ENCODE measurements at places on chromosomes 7 and 10.

DNA sequence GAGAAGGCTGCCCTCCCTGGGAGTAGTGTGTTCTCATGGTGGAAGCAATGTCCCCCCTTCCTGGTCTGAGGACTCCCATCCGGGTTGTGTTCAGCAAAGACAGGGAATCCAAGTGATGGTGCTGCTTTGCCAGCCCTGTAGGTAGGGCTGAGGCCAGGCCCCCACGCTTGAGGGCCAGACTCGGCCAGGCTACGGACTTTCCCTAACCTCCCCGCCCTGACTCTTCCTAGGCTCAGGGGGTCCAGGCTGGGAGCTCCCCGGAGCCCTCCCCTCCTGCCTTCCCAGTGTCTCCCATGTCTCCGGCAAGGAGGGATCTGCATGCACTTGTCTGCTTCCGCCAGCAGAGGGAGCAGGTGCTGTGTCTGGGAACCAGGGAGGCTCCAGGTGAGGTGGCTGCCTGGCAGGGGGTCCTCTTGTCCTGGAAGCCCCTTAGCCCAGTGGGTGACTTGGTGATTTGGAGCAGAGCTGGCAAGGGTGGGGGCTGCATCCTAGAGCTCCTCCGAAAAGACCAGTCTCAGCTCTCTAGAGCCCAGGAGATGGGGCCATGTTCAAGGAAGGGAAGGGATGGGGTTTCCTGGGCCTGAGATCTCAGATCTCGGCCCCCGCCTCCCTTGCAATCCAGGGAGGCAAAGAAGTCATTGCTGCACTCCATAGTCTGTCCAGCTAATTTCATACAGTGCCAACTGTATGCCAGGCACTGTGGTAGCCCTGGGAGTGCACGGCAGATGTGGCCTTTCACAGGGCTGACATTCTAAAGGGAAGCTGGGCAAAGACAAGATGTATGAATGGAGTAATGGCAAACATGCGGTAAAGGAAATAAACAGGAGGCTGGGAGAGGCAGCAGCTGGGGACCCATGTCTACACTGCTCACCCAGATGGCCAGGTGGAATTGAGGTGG lies 20.3 kb upstream of the SFRP5 start:
- peak; percentile 79 for DNase-seq

DNA sequence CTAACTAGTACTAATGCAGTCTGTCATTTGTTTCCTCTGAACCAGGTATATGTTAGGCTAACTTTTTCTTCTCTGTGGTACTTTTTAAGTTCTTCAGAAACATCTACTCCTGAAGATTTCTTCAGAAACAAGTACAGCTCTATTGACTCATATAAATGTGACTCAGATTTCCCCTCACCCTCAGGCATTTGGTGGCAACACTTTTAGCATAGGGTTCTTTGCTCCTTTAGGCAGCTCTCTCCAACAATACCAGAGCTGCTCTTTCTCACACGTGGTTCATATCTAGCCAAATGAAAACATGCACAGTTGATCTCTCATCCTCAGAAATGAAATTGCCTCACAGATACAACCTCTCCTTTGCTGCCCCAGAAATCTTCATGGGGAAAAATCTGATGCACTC lies 939.8 kb downstream of the SORCS1 start:
- DNase-seq = no peak

DNA sequence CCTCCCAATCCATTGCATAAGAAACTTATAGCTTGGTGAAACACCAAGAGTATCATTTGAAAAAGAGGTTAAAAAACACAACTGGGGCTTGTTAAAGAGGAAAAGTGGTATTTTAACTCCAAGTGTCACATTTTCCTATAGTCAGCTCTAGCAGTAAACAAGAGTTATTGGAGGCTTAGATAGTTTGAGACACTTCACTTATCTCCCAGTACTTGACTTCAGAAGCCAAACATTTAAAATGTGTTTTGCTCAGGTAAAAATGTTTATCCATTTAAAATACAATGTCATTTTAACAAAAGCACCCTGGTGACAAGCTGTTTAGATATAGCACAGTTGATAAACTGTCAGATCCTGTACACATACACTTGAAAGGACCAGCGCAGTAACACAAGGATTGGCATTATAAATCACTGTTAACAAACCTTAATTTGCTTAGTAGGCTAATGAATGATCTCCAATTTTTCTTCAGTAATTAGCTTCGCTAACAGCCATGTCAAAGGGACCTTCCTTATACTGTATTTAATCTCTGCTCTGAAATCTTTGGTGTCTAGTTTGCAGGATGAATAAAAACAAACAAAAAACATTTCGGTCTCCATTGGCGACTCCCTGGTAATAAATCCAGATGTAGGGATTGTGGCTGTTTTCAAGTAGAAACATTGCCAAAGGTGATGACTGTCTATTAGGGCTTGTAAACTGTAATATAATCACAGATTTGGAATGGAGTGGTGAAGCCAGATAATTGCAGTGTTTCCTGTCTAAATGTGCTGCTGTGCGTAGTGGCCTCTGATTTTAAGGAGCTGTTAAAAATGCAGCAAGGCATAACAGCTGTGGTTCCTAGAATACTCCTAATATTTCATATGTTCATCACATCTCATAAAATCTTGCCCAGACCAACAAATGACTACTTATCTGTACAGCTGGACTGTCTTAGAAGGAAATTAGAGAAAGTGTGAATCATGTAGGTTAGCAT lies 545.1 kb downstream of the AUTS2 start:
- no peak for DNase-seq

- no peak for DNase-seq
These were observed 4.2 kb upstream of the TCAF1 start for GRCh38 chr7:143906151-143906550.

GRCh38 chr7:21169667-21170580 lies 258.0 kb upstream of the SP4 start:
- no peak for DNase-seq

GRCh38 chr10:29525762-29526161 lies 109.0 kb downstream of the SVIL start:
- no peak for DNase-seq

DNA sequence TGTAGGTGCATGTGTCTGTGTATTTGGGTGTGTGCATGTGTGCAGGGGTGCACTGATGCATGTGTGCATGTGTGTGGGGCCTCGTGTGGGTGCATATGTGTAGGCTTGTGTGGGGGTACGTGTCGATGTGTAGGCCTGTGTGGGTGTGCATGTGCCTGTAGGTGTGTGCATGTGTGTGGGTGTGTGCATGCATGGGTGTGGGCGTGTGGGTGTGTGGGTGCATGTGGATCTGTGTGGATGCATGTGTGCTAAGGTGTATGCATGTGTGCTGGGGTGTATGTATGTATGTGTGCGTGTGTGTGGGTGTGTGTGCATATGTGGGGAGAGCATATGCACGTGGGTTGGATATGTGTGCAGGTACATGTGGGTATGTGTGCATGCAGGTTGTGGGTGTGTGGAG lies 73.2 kb downstream of the NKX6-2 start:
- no peak for DNase-seq

GRCh38 chr7:142797391-142798377 lies 26.9 kb downstream of the PRSS2 start:
- DNase-seq = no peak

- DNase-seq = peak; percentile 4
These were observed 96.4 kb downstream of the CCSER2 start for GRCh38 chr10:84424731-84425167.

DNA sequence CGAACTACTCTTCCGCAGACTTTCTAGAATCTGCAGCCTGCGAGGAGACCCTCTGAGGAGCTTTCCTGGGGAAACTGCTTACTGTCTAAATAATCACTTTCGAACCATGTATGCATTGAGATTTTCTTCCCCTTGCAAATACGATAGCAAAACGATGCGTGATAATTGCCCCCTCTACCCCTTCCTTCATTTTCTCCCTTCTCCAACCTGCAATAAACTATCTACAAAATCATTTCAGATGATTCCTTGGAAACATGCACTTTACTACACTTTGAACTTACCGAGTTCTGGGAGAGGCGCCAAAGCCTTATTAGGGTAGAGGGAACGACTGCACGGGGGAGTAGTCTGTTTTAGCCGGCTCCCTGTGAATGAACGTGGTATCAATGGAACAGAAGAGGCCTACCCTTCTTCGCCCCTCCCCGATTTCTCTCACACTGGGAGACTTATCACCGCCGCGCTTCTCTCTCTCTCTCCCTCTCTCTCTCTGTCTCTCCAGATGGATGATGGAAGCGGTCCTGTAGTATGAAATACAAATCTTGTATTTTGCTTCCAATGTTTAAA lies at the start of gene FGFBP3:
Gene FGFBP3, minus strand, starts transcription at position 370 of the 561 bp plus-strand sequence. CDS start 517 bp downstream, outside the sequence.
- DNase-seq = peak; percentile 35

GRCh38 chr10:123134915-123135414 lies 805 bp upstream of the HMX3 start:
- DNase-seq = no peak

GRCh38 chr10:110269374-110270318 lies 35.1 kb downstream of the SMNDC1 start:
- DNase-seq = no peak

- no peak for DNase-seq
These were observed 27.9 kb upstream of the SLC16A12 start for GRCh38 chr10:89563311-89563710.

GRCh38 chr7:2103071-2103898 lies 129.5 kb downstream of the MAD1L1 start:
- DNase-seq = no peak

DNA sequence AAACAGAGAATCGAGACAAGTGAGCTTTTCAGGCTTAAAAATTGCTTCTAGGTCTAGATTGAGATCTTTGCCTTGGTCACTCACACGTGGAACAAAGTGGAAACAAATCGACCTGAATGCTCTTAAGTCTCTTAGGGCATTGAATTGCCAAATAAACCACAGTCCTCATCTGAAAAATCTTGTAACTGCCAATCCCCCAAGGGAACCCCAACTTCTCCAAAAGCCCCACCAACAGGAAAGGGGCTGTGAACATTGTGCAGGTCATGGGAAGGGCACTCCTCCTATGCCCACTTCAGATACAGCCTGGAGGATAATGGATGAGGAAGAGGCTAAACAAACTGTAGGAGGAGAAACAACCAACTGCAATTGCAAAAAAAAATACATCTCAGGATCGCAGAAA lies 91.3 kb downstream of the DGKI start:
- no peak for DNase-seq

DNA sequence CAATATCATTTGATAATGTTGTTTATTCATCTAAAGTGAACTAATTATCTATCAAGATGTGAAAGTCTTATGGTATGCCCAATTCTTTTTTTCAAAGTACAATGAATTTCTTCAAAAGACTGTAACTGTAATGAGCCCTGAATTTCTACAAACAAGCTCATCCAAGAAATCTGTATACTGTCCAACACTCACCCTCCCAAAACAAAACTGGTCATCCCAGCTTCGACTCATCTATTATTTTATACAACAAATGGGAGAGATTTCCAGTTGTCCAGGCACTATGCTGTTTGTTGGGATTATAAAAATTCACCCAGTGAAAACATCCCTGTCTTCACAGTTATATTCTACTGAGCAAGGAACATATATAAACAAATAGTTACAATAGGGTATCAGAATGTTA lies 806.9 kb downstream of the TNS3 start:
- no peak for DNase-seq

DNA sequence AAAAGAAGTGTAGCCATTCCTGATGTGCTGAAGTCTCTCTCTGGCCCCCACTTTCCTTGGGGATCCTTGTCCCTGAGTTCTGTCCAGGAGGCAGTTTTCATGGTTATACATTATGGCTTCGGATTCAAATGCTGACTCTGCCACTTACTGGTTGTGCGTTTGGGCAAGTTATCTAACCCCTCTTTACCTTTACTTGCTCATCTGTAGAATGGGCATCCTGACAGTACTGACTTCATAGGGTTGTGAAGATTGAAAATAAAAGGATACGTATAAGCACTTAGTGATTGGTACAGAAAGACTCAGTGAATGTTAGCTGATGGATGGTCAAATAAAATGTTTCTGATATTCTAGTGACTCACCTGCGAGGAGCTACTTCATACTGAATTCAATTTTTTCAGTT lies 65.1 kb downstream of the TACR2 start:
- no peak for DNase-seq

GRCh38 chr10:112336556-112337201 lies 37.2 kb upstream of the ACSL5 start:
- no peak for DNase-seq

DNA sequence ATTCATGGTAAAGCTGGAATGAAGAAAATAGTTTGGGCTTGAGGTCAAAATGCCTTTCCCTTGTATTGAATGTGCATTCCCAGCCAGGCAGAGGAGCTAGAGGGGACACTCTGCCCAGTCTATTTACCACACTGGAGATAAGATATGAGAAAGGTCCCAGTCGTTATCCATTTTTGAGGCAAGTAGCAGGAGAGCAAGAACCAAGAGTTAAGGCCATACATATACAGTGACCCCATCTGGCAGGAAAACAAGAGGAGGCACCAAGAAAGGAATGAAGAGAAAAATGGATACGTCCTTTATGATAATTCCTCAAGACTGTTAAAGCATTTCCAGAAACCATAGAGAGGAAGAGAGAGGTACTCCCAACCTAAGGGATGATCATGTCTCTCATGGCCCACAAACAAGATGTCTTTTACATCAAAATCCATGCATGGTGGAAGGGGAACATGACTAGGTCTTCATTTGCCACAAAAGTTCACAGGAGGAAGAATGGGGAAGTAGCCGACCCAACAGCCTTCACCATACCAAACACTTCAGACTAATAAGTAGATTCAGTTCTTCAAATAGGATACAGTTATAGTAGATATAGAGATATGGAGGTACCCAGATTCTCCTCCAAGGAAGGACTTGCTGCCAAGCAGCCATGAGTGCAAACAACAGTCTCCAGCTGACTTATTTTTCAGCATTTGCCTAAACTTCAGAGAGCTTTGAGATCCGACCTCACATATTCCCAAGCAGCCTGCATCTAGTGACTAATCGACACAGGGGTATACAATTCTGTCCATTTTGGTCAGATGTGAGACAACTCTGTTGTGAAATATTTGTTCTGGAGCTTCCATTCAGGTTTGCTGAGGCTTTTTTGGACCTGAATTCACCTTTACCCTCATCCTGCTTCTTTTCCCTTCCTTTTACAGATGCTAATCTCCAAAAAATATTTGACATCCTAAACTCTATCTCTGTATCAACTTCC lies 61.1 kb upstream of the CCDC71L start:
- DNase-seq = no peak

DNA sequence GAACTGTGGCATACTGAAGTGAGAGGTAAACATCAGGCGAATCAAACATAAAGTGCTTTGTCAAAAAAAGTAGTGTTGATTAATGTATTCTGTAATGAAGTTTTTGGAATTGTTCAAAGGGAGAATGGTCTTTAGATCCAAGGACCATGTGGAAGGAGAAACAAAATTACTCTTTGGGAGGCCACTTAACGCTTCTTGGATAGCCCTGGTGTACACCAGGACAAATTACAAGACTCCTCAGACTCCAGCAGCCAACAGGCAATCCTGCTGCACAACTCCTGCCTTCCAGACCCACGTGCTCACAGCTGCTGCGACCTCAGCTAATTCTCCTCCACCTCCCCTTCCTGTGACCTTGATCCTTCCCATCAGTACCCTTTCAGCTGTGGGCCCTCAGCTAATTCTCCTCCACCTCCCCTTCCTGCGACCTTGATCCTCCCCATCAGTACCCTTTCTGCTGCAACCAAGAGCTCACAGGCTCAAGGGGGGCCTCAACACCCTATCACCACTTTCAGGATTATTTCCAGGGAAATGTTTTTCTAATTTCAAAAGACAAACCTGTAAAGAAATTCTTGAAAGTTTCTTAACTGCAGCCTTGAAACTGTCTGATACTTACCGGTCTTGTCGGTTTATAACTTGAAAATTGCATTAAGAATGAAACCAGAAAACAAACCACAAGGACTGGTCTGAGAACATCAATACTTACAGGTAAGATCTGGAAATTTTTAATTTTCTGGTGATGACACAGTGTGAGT lies 29.7 kb upstream of the DDC start:
- no peak for DNase-seq

- DNase-seq = no peak
These were observed 604.0 kb downstream of the LRMDA start for GRCh38 chr10:76035206-76036110.

GRCh38 chr7:74587435-74588126 lies 69.9 kb upstream of the GTF2I start:
- peak; percentile 83 for DNase-seq
